RCC 7860 (cell line): ENCODE measurements at places on chromosomes 11 and 22.

GRCh38 chr22:36977401-36977861 lies 41.8 kb downstream of the TST start:
- DNase-seq: no peak

DNA sequence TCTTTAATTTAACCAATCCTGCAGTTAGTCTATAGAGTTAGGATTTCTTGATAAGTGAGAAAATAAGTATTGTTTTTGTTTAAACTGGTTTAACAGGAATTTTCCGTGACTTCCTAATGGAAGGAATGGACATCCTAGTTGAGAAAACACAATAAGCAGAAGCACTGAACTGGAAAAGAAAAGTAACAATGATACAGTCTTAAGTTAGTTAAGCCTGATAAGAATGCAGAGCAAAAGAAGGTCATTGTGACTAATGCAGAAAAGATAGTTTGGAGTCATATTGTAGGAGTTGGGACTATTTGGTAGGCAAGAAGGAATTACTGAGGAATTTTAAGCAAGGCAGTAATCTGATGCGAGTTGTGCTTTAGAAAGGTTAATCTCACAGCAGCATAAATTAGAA lies 11.7 kb downstream of the RNF141 start:
- peak; percentile 13 for DNase-seq

GRCh38 chr22:48492366-48493320 lies 1335.0 kb downstream of the BRD1 start:
- DNase-seq: peak; percentile 42

DNA sequence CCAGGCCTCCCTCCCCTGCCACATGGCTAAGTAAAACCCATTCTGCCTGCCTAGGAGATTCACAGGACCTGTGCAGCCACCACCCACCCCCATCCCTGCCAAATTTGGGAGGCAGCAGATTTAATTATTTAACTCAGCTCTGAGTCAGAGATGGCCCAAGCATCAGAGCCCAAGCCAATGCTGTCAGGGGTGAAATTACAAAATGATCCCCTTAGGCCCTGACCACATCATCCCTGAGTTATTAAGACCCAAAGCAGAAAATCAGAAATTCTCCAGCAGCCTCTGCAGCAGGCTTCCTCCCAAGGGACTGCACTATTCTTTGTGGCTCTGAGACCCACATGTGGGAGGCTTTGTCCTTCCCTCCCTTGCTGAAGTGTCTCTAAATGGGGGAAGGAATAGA lies 52.8 kb upstream of the RRAS2 start:
- peak; percentile 10 for DNase-seq

DNA sequence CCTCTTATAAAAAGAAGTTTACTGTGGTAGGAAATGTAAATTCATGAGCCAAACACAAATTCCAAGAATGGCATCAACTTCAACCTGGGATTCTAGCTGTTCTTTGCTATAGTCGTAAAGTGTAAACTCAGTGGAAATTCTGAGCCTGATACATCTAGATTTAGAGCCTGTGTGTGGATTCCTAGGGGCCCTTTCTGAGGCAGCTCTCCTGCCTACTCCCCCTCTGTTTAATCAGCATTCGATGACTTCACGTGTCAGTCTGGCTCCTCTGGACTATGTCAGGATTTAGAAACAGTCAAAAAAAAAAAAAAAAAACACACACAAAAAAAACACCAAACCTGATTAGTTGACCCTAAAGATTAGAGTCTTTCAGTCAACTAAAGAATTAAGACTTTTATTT lies 93.1 kb upstream of the SC5D start:
- DNase-seq: no peak

GRCh38 chr11:68667511-68668500 lies 16.5 kb upstream of the GAL start:
- no peak for DNase-seq

DNA sequence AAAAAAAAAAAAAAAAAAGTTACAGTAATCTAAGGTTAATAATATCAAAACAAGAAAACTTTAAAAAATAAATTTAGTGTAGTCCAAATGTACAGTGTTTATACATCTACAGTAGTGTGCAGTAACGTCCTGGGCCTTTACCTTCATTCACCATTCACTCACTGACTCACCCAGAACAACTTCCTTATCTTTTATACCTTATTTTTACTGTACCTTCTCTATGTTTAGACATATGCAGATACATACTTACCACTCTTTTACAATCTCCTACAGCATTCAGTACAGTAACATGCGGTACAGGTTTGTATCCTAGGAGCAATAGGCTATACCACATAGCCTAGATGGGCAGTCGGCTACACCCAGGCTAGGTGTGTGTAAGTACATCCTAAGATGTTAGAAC lies 38.5 kb downstream of the TCF20 start:
- DNase-seq: no peak

- DNase-seq: no peak
These were observed 23.6 kb downstream of the GALNT18 start for GRCh38 chr11:11598243-11598642.

DNA sequence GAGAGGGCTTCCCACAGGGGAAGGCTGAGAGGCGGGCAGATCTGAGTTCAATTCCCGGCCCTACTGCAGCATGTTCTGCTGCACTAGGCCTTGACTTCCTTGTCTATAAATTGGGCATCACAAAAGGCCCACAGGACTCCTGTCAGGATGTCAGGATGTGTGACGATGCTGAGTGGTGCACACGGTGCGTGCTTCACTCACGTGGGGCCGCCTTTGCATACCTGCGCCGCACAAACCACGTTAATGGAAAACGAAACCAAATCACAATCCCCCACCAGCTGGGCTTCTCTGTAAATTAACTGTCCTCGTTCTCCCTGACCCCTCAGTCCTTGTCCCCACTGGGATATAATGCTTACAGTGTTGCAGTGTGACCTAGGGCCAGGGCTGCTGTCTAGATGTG lies 32.3 kb upstream of the TSPAN18 start:
- DNase-seq: no peak

DNA sequence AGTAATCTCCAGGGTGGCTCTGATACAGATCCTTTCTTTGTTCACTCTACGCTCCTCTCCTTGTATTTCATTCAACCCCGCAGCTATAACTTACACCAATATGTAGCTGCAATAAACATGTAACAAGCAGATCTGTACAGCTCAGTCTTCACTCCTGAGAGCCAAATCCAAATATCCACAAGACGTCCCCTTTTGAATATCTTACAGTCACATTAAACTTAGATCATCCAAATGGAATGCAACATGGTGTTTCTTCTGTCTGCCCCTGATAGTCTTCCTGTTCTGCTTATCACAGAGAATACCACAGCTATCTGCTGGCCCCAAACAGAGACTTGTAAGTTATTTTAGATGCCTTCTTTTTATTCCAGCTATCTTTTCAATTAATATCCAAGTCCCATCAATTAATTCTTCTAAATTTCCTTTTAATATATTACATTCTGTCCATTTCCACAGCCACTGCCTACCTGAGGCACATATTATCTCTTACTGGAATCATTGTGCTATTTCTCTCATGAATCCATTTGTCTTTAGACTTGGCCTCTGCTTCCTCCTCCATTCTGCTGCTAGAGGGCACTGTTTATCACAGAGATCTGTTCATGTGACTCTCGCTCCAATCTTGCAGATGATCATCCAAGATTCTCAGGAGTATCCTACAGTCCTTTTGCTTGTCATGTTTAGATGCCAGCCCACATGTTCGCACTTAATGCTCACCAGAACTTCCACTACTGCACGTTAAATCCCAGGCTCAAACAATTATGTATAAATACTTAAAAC lies 908.6 kb downstream of the NTM start:
- peak; percentile 5 for DNase-seq

- no peak for DNase-seq
These were observed 4.6 kb upstream of the VSIG10L2 start for GRCh38 chr11:125941267-125941618.

GRCh38 chr11:18527512-18527911 lies 770 bp upstream of the TSG101 start:
- DNase-seq: peak; percentile 30

- DNase-seq: no peak
These were observed 13.2 kb downstream of the FAM118B start for GRCh38 chr11:126224647-126225294.

DNA sequence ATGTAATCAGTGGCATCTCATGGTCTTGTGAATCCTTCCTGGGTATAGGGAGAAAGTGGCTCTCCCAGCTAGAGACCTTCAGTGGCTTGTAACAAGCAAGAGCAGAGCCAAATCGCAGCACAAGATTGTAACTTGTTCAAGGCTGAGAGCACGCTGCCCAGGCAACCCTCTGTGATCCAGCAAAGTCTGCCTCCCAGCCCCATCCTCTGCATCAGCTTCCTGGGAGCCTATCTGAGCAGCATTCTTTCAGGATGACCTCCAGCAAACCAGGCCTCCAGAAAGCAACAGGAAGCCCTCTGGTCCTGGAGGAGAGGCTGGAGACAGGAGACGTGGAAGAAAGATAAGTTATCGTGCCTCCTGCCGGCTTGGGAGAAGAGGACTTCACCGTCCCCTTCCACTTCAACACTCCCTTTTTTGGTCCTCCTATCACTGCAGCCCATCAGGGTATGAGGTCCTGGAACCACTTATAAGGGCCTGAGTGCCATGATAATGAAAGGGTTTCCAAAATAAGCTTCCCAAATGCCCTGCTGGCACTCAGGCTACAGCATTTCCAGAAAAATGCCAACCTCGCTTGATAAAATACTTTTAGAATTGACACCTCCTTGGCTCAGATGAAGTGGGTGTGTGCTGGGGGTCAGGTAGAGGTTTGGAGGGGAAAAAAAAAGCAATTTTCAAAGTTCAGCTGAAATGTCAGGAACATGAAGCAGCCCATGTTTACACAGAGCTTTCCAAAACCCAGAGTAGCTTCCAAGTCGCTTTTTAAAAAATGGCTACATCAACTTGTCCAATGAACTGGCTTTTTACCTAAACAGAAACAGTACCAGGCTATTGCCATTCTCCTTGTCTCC lies 80.2 kb downstream of the PLEKHA7 start:
- DNase-seq: no peak

DNA sequence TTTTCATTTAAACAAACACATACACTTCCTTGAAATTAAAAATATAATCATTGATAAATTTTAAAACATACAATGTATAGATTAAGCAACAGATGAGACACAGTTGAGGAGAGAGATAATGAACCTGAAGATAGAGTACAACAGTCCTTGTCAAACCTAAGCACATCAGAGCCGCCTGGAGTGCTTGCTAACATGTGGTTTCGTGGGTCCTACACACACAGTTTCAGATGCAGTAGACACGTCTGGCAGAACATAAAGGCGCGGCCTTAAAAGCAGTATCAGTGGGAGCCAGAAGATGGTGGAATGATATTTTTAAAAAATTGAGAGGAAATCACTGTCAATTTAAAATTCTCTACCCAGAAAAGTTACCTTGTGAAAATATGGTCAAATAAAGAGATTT lies 134.4 kb downstream of the MPPED1 start:
- no peak for DNase-seq

DNA sequence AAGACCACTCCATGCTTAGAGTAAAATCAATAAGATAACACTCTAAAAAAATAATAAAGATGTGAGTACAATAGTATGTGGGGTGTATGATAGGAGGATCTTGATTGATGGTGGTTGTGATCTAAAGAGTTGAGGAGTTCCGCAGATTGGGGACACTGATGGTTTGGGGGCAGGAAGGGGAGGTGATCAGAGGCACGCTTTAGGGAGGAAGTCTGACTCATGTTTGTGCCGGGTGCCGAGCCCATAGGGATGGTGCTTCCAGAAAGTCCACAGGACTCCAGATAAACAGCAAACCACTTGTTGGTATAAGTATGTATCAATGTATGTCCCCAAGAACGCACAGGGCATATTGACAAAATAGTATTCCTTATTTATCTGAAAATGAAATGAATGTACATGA lies 27.5 kb downstream of the LINC01488 start:
- DNase-seq: no peak

DNA sequence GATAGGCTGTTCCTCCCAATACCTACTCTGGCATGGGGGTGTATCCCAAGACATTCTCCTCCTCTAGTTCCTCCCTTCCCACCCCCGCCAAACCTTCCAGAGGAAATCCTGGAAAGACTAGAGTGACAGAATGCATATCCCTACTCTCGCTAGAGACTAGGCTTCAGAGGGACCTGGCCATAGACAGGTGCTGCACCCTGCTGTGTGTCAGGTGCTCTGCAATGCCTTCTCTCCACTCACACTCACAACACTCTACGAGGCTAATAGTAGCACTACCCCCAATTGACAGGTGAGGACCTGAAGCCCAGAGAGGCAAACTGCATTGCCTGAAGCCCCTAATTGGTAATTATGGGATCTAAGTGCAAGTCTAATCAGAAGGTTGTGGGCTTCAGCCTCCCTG lies 46.2 kb upstream of the LMO1 start:
- no peak for DNase-seq

GRCh38 chr11:109864834-109865547 lies 228.2 kb upstream of the ZC3H12C start:
- peak; percentile 24 for DNase-seq

GRCh38 chr11:67317888-67318555 lies 14.7 kb downstream of the SSH3 start:
- no peak for DNase-seq

DNA sequence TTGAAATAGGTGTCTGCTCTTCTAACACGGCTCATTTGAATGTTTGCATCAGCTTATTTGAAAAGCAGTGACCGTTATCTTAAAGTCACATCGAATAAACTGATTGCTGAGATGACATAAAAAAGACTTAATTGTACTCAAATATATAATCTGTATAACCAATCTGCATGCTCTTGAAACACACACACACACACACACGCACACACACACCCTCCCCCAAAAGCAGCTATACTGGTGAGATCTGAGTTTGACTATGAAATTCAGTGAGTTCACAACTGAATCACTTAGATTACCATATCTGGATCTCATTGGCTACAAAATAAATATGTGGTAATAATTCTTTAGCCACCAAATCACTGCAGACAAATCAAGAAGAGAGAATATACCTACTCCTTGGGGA lies 3.8 kb upstream of the IFTAP start:
- no peak for DNase-seq

DNA sequence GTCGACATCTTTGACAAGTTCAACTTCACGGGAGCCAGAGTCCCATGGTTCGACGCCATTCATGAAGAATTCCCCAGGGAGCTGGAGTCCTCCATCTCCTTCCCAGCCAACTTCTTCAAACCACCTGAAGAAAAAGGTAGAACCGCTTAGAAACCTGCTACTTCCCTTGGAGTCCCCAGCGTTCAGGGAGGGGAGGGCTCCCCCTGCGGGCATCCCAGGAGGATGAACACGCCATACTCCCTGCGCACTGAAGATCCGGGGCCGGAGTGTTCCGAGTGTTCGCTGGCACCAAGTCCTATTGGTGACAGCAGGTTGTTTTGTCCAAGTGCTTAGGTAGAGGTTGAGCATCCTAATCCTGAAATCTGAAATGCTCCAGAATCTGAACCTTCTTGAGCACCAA lies 51.7 kb upstream of the PRODH start:
- DNase-seq: no peak

DNA sequence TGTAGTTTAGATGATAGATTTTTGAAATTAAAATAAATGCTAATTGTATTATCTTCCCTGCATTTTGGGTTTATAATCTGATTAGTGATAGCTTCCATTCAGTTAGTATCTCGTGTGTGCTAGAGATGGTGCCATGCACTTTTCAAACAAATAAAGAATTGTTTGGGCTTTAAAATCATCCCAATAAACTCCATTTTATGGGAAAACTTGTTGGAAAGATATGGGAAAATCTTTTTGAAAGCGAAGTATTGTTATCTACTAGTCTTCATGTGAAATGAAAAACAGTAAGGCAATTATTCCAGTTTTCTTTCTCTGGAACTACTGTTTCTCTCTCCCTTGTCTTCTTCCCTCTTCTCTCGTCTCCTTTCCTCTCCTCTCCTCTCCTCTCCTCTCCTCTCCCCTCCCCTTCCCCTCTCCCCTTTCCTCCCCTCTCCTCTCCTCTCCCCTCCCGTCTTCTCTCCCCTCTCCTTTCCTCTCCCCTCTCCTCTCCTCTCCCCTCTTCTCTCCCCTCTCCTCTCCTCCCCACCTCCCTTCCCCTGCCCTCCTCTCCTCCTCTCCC lies 27.9 kb upstream of the MUC15 start:
- no peak for DNase-seq
